ENCODE measurements at places on chromosomes 1 and 21.
A peak's percentile ranks its signal among the peaks of the same experiment; 100 is the strongest.

- no peak for DNase-seq
Observed at GRCh38 chr1:38778051-38778450, 81.5 kb downstream of the RRAGC start.

DNA sequence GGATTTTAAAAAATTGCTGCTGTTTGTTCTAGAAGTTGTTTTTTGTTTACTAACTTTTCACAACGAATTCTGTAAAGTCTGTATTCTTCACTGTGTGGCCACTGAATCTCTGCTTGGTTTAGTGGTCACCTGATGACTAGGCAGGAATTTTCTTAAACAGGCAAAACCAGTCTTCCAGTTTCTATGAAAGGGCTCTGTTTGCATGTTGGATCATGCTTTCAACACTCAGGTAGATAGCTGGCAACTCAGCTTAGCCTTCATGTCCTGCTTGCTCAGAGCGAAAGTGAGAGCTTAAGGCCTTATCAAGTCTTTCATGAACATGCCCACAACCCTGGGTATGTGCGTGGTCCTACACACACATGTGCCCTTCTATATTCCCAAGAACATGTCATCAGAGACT lies 52.4 kb upstream of the CCDC190 start:
- DNase-seq = no peak

DNA sequence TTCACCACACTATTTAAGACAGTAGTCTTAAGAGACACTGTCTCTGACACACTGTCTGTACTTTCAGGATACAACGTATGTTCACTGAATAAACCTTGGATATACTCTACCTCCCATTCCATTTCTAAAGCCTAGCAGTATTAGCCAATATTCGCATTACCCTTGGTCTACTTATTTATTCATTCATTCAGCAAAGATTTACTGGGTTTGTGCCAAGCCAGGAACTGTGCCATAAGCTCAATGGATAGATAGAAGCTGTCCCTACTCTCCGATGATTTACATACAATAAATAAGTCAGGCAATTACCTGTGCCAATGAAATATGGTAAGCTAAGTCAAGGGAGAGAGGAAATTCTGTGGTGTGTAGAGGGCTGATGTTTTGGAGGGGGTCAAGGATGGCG lies 195.2 kb upstream of the RAB4A start:
- no peak for DNase-seq

DNA sequence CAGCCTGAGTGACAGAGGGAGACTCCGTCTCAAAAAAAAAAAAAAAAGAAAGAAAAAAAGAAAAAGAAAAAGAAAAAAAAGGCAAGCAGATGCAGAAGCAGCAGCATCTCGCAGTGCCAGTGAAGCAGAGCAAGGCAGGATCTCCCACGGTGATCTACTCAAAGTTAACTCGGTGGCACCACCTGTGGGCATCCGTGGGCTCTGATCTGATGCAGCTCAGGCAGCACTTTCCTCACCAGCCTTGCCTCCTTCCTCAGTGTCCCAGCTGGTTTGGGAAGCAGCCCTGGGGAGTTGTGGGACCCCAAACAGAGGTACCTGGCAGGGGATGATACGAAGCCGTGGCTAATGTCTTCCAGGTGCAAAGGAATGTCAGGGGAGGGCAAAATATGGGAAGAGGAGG lies 104.3 kb upstream of the KRTAP19-8 start:
- no peak for DNase-seq

- no peak for DNase-seq
Observed at GRCh38 chr21:35922618-35923017, 137.7 kb downstream of the SETD4 start.

- DNase-seq = no peak
Observed at GRCh38 chr1:98068016-98068415, 147.2 kb upstream of the DPYD start.

DNA sequence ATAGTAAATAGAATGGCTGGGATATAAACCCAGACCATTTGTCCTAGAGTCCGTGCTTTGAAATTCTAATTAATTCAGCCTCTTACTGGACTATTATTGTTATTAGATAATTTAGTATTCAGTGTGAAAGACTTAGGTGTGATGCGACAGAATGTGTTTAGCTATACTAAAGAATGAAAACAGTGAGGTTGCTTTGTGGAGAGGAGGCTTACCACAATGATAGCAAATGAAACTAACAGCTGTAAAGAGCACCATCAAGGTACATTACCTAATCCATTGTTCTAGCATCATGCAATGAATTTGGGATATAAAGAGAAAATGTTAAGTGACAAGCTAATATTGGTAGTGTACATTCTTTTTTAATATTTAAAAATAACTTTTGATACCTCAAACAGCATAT lies 911.1 kb downstream of the KCNT2 start:
- DNase-seq = no peak

GRCh38 chr1:3018576-3018975 lies 2.7 kb upstream of the ACTRT2 start:
- DNase-seq = no peak

- DNase-seq = no peak
Observed at GRCh38 chr1:21313886-21314721, 23.8 kb upstream of the ECE1 start.

DNA sequence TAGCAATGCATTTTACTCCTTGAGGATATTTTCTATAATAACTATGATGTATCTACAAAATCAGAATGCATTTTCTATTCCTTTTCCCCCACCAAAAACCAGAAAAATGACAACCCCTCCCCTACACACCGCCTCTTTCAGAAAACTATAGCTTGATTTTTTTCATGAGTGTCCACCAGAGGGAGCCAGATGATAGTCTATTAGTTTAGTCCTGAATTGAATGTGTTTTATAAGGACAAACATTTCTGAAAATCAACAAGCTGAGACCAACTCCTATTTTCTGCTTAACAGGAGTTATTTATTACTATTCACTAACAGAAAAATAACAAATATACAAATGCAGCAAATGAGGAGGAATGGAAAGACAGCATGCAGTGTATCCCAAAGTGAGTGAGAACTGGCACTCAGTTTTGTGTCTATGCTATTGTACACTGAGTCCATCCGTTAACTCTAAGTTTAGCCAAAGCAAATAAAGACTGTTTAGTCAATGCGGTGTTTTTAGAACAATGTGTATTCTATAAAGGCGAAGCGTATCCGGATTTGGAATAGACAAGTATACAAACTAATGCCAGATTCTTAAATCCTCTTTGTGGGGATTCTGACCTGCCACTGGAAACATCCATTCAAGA lies 182.6 kb downstream of the VAV3 start:
- peak; percentile 11 for DNase-seq

DNA sequence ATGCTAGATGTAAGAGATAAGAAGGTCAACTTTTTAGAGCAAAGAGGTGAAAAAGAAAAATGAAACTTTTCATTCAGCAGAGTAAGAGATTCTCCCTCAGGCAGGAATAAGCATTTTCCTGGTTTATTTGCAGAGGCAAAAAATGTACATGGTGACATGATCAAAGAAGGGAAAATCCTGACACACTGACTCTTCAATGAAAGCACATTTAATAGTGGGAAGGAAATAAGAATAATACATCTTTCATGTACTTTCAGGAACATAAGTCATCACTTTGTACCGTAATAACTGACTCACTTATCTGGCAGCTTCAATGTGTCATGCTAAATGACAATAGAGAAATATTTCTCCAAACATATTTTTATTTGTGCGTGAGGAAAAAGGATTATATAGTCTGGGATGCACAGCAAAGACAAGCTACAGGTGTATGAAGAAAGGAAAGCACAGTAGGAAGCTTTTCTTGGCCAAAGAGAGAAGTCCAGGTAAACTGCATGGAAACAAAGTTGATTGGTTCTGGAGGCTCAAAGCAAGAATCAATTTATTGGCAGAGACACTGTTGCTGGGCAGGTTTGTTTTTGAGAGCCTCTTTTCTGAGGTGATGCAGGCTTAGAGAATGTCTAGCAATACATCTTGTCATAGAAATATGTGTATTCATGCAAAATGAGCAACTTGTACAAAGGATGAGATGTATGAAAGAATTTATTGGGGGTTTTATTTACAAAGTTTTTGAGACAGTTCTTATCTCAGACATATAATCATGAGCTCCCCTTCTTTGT lies 1409.0 kb downstream of the PLA2G4A start:
- no peak for DNase-seq

GRCh38 chr1:18883079-18883478 lies 19.3 kb downstream of the ALDH4A1 start:
- no peak for DNase-seq

GRCh38 chr1:154493276-154493675 lies 8.7 kb upstream of the TDRD10 start:
- no peak for DNase-seq

- DNase-seq = no peak
Observed at GRCh38 chr1:245404527-245404926, 249.7 kb downstream of the KIF26B start.

DNA sequence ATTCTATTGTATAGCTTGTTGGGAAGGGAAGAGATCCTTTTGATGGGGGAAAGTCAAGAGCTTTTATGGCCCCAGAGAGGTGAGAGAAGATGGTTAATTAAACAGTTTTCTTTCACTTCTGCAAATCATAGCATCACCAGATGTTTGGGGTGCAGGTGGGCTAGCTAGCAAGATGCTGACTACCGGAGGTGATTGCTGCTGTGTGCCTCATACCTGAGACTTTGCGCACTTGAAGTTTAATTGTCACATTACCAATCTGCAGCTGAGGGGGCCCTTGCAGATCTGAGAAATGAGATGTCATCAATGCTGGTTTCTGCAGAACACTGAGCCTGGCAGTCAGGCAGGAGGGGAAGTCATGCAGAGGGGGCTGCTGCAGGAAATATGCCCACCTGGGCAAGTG lies 73.9 kb downstream of the SNRPE start:
- no peak for DNase-seq

GRCh38 chr1:77038000-77038399 lies 170.7 kb downstream of the ST6GALNAC5 start:
- DNase-seq = no peak

DNA sequence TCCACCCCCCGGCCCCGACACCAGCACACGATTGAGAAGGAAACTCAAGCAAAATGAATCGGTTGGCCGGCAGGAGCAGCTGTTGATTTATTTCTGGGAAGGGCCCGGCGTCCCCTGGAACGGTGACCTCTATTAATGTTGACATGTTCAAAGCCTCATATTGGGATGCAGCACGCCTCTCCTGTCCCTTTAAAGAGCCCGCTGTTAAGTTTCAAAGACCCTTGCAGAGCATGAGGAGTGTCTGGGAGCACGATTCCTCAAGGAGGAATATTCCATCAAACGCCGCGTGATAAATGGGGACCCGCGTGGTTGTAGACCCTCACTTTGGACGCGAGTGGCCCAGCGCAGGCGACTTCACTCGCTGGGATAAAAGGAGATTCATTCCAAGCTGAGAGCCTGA lies 21.5 kb upstream of the ACTL8 start:
- no peak for DNase-seq

DNA sequence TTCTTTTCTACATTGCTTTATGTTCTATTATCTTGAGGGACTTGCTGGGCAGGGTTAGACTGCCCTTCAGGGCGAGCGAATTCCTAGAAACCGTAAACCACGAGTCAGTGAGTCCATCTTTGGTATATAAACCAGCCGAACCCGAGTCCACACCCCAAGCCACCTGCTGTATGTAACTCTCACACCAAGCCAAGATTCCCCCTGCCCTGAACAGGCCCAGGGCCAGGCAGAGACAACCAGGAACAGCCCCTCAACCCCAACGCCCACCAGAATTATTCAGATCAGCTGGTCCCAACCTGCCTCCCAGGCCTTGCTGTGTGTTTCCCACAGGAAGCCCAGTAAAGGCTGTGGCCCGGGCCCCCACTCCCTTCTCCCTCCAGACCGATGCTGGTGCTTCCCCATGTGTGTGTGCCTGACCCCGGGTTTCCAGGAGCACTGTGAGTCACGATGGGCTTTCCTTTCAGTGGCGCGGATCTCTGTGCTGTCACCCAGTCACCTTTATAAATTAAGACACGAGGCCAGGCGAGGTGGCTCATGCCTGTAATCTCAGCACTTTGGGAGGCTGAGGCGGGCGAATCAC lies 17.1 kb downstream of the KIF17 start:
- no peak for DNase-seq

DNA sequence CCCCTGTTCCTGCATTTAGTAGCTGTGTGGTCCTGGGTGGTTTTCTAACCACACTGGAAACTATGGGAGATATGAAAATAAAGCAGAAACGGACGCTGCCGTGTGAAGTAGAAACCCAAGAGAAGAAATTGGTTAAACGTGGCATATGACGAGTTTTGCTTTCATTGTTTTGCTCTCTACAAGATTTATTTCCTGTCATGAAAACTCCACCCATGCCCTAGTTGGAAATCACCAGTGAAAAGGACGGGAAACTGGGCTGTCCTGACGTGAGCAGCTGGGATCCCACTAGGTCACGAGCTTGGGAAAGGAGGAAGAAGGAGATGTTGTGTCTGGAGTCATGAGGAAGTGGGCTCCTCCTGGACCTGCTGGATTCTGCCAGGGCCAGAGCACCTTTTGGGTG lies 120.8 kb upstream of the GADD45A start:
- DNase-seq = no peak

GRCh38 chr1:189662190-189662589 lies 815.5 kb downstream of the BRINP3 start:
- DNase-seq = no peak

DNA sequence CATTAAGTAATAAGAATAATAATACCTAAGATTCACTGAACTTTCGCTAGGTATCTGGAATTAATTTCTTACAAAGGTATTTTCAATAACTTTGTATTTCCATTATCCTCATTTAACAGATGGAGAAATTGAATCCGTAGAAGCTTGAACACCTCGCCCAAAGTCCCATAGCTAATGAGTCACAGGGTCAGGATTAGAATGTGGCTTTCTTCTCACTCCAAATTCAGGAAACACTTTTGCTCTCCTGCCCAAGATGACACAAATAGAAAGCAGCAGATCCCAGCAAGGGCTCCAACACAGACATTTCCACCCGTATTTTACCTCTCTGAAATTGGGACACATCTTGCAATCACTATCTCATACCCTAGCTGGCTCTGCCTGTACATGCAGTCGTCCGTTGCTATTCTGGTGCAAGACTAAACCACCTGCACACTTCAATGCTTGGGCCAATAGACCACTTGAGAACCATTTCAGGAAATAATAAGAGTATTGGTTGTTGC lies 125.9 kb upstream of the GREM2 start:
- DNase-seq = no peak

DNA sequence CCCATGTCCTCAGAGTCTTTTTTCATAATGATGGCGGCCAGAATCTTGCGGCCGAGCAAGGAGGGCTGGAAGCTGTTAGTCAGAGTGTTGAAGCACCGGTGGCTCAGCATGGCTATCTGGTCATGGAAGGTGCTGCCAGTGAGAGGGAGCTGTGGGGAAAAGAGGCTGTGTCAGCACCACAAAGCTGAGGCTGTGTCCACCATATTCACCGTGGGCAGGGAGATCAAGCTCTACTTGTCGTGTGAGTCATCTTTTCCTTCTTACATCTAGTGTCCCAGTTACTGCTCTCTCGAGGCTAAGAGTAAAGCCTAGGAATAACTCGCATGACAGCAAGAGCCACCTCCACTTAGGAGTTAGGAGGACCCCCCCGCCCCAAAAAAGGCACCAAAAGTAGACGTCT lies 18.2 kb downstream of the ADAR start:
- DNase-seq = no peak

All from activated CD4-positive, CD25-positive, alpha-beta regulatory T cell (primary cell).